ENCODE measurements at places on chromosomes 11 and 22. TPM values are rescaled to one million over a fixed set of nuclear protein-coding genes. Genes with fewer than 3 reads are reported as not detected.

Gene NRGN
- total RNA-seq: 7.5 TPM

Gene MS4A12
- total RNA-seq: not detected

Gene KCNK7
- 0.34 TPM for total RNA-seq

Gene DMC1
- 22.8 TPM for total RNA-seq

Gene SNX32
- 3.0 TPM for total RNA-seq

Gene DEPDC5
- 18.3 TPM for total RNA-seq

GRCh38 chr11:21415606-21416005 lies 746.2 kb downstream of the NELL1 start:
- no peak overlapping the region for H3K4me3 ChIP-seq
- H3K27ac ChIP-seq: no peak overlapping the region
- H3K27me3 ChIP-seq: no peaks in the 10 kb centered on the region
- peaks cover 8% of the 10 kb centered on the region for H3K4me1 ChIP-seq
- peak; percentile 3 for DNase-seq
- no peaks in the 10 kb centered on the region for H3K36me3 ChIP-seq

- no peaks in the 10 kb centered on the region for H3K27me3 ChIP-seq
- no peak overlapping the region for H3K27ac ChIP-seq
- no peak for DNase-seq
- H3K4me3 ChIP-seq: no peak overlapping the region
Measured at GRCh38 chr11:19800162-19800561, 87.5 kb downstream of the NAV2 start.

DNA sequence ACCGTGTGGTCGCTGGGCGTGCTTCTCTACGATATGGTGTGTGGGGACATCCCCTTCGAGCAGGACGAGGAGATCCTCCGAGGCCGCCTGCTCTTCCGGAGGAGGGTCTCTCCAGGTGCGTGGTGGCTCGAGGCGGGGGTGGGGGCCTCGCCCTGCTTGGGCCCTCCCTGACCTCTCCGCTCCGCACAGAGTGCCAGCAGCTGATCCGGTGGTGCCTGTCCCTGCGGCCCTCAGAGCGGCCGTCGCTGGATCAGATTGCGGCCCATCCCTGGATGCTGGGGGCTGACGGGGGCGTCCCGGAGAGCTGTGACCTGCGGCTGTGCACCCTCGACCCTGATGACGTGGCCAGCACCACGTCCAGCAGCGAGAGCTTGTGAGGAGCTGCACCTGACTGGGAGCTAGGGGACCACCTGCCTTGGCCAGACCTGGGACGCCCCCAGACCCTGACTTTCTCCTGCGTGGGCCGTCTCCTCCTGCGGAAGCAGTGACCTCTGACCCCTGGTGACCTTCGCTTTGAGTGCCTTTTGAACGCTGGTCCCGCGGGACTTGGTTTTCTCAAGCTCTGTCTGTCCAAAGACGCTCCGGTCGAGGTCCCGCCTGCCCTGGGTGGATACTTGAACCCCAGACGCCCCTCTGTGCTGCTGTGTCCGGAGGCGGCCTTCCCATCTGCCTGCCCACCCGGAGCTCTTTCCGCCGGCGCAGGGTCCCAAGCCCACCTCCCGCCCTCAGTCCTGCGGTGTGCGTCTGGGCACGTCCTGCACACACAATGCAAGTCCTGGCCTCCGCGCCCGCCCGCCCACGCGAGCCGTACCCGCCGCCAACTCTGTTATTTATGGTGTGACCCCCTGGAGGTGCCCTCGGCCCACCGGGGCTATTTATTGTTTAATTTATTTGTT lies 2.4 kb downstream of the PIM3 start:
- peaks cover 9% of the 10 kb centered on the region for H3K4me1 ChIP-seq
- H3K27me3 ChIP-seq: peaks cover 8% of the 10 kb centered on the region
- no peaks in the 10 kb centered on the region for H3K36me3 ChIP-seq
- no peak for DNase-seq
- H3K4me3 ChIP-seq: peak overlapping the region; percentile 69
- no peak overlapping the region for H3K27ac ChIP-seq

DNA sequence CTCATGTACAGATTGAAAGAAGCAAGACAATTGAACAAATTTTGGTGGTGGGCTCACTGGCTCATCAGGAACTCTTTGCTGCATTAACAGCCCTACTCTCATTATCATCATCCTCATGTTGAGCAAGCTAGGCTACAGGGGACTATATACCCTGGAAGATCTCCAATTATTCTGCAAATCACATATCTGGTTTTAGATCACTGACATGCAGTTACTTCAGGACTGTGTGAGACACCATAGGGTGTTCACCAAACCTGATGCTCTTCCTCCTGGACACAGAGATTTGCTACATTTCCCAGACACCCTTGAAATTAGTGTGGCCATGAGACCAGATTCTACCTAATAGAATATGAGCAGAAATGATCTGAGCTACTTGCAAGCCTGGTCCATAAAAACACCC lies 23.0 kb upstream of the ME3 start:
- DNase-seq: no peak
- no peak overlapping the region for H3K27ac ChIP-seq
- H3K4me3 ChIP-seq: no peak overlapping the region
- H3K27me3 ChIP-seq: no peaks in the 10 kb centered on the region
- H3K36me3 ChIP-seq: no peaks in the 10 kb centered on the region

DNA sequence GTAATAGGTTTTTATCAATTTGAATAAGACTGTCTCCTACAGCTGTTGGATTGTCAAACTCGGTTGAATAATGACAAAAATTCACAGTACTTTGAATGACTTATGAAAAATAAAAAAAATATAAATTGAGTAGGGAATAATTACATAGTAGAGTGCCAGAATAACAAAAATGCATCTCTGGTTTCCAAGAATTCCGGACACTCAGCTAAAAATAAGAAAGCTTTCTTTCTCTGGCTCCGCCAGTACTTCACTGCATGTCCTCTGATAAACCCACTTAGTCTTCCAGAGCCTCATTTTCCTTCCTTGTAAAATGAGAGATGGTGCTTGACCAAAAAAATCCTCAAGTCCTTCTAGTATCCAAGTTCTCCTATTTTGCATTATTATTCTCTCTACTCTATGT lies 374.6 kb upstream of the LUZP2 start:
- no peak for DNase-seq
- H3K27ac ChIP-seq: no peak overlapping the region
- no peaks in the 10 kb centered on the region for H3K36me3 ChIP-seq
- no peaks in the 10 kb centered on the region for H3K4me1 ChIP-seq
- H3K27me3 ChIP-seq: no peaks in the 10 kb centered on the region

GRCh38 chr11:1735271-1735670 lies 15.1 kb downstream of the IFITM10 start:
- no peak overlapping the region for H3K27ac ChIP-seq
- no peak for DNase-seq
- peaks cover 3% of the 10 kb centered on the region for H3K4me1 ChIP-seq
- peaks cover 67% of the 10 kb centered on the region for H3K27me3 ChIP-seq
- H3K4me3 ChIP-seq: no peak overlapping the region

- no peak overlapping the region for H3K4me3 ChIP-seq
- H3K27ac ChIP-seq: no peak overlapping the region
- no peaks in the 10 kb centered on the region for H3K4me1 ChIP-seq
Measured at GRCh38 chr22:41876675-41877074, 38.2 kb downstream of the SHISA8 start.

DNA sequence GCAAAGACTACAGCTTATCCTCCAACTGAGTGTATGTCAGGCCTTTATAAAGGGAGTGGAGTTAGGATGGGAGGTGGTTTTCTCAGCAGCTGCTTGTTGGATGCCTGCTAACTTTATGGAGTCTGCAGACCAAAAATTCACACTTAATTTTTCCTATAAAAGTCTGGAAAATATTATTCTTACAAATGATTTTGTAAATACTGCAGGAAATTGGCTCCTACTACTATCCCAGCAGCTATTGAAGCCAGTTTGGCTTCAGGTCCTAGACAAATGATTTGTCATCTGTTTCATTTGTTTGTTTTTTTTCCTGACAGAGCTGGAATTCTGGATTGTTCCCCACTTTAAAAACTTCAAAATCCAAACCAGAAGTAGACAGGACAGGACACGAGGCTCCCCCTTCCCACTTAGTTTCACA lies 292.5 kb downstream of the TMEM135 start:
- H3K27ac ChIP-seq: no peak overlapping the region
- H3K4me1 ChIP-seq: no peaks in the 10 kb centered on the region
- DNase-seq: no peak
- no peaks in the 10 kb centered on the region for H3K27me3 ChIP-seq
- H3K4me3 ChIP-seq: no peak overlapping the region
- no peaks in the 10 kb centered on the region for H3K36me3 ChIP-seq

GRCh38 chr22:29738118-29738815 lies 18.5 kb downstream of the CABP7 start:
- H3K27ac ChIP-seq: no peak overlapping the region
- H3K4me3 ChIP-seq: no peak overlapping the region
- no peaks in the 10 kb centered on the region for H3K36me3 ChIP-seq
- no peaks in the 10 kb centered on the region for H3K27me3 ChIP-seq
- H3K4me1 ChIP-seq: peaks cover 16% of the 10 kb centered on the region
- no peak for DNase-seq

GRCh38 chr11:77677138-77677537 lies 39.5 kb upstream of the CLNS1A start:
- H3K4me1 ChIP-seq: no peaks in the 10 kb centered on the region
- DNase-seq: no peak
- peaks cover 37% of the 10 kb centered on the region for H3K36me3 ChIP-seq
- H3K4me3 ChIP-seq: no peak overlapping the region
- H3K27me3 ChIP-seq: no peaks in the 10 kb centered on the region

DNA sequence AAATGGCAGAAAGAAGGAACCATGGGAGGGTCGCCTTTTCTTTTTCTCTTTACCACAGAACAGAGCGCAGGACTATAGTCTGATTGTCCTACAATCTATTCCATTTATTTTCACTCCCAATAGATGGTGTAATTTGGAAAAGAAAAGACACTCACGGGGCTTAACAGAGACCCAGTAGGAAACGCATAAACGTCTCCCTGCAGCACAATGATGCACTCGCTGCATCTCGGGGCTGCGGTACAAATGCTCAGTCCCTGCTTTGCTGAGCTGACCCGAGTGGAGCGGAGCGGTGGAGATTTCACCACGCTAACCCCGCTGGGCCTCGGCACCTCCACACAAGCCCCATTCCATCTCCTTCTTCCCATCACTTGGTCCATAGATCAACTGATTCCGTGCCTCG lies 1.5 kb downstream of the FEZ1 start:
- peak overlapping the region; percentile 98 for H3K4me3 ChIP-seq
- H3K27ac ChIP-seq: peak overlapping the region; percentile 18
- DNase-seq: peak; percentile 42
- H3K36me3 ChIP-seq: no peaks in the 10 kb centered on the region
- H3K4me1 ChIP-seq: peaks cover 20% of the 10 kb centered on the region

DNA sequence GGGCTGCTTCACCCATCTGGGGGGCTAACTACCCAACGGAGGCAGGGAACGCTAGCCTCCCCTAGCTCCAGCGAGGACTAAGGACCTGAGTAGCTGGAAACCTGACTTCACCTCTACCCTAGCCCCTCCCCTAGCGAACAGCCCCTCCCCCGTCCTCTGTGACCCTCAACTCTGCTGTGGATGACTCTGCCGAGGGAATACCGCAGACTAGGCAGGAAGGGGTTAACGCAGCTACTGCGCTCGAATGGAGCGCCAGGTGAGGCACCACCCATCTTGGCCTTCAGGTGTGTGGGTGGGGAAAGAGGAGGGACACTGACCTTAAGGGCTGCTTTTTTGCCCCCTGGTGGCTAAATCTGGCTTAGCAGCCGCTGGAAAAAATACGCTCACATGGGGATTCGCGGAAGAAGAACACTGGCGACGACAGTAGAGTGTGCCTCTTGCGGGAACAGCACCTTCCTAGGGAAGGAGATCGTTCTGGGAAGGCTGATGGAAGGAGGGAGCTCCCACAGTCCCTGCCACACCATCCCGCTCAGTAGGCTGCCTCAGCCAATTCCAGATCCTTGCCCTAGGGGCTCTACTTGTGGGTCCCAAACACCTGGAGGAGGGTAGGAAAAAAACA lies 4.5 kb upstream of the BCL9L start:
- no peaks in the 10 kb centered on the region for H3K36me3 ChIP-seq
- H3K4me3 ChIP-seq: peak overlapping the region; percentile 73
- H3K4me1 ChIP-seq: peaks cover 18% of the 10 kb centered on the region
- peak; percentile 86 for DNase-seq
- peaks cover 9% of the 10 kb centered on the region for H3K27me3 ChIP-seq

- no peak for DNase-seq
- H3K4me1 ChIP-seq: peaks cover 4% of the 10 kb centered on the region
- H3K27me3 ChIP-seq: no peaks in the 10 kb centered on the region
- no peak overlapping the region for H3K27ac ChIP-seq
- H3K36me3 ChIP-seq: no peaks in the 10 kb centered on the region
Measured at GRCh38 chr11:58061813-58062212, 31.1 kb downstream of the OR6Q1 start.

DNA sequence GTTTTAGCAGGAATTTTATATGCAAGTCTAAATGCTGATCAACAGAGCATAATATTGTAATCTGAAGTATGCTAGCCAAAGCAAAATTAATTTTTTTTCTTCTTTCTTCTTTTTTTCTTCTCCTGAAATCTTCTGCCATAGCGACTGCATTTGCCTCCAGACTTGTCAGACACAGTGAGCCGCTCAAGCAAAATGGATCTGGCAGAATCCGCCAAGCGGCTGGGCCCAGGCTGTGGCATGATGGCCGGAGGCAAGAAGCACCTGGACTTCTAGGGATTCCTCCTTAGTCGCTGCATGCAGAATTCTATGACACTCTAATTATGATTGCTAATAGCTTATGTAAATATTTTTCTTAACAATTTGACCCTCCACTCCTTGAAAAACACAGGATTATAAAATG lies 27.9 kb downstream of the PAX6 start:
- H3K27me3 ChIP-seq: no peaks in the 10 kb centered on the region
- no peak overlapping the region for H3K4me3 ChIP-seq
- no peak overlapping the region for H3K27ac ChIP-seq
- no peaks in the 10 kb centered on the region for H3K36me3 ChIP-seq

DNA sequence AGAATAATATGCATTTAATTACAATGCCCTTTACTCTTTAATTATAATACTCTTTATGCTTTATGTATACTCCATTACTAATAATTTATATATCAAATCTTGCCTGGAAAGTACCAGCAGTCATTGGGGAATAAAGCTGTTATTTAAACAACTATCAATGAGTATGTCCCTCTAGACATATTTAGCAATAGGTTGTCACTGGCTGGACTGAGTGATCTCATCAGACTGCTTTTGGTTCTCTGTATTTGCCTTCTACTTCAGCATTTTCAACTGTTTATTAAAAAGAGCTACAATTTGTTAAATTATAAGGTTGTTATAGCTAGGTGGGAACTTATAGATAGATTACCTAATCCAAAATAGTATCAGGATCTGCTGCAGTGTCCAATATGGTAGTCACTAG lies 267.2 kb downstream of the DCDC1 start:
- no peaks in the 10 kb centered on the region for H3K36me3 ChIP-seq
- no peak overlapping the region for H3K4me3 ChIP-seq
- no peaks in the 10 kb centered on the region for H3K27me3 ChIP-seq
- H3K27ac ChIP-seq: no peak overlapping the region
- DNase-seq: no peak
- peaks cover 17% of the 10 kb centered on the region for H3K4me1 ChIP-seq
